ENCODE measurements at places on chromosomes 2 and 18.

DNA sequence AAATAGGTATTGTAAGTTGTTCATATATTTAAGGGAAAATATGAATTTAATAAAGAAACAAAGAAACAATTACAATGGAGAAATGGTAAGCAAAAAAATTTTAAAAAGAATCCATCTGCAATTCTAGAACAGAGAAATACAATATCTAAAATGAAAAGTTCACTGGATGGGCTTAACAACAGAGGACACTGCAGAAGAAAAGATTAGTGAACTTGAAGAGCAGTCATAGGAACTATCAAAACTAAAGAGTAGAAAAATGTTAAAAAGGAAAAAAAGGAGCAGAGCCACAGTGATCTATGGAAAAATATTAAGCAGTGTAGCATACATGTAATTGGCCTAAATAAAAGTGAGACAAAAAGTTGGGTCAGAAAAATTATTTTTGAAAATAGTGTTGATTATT lies 83.5 kb downstream of the ALK start:
- no peak for DNase-seq

DNA sequence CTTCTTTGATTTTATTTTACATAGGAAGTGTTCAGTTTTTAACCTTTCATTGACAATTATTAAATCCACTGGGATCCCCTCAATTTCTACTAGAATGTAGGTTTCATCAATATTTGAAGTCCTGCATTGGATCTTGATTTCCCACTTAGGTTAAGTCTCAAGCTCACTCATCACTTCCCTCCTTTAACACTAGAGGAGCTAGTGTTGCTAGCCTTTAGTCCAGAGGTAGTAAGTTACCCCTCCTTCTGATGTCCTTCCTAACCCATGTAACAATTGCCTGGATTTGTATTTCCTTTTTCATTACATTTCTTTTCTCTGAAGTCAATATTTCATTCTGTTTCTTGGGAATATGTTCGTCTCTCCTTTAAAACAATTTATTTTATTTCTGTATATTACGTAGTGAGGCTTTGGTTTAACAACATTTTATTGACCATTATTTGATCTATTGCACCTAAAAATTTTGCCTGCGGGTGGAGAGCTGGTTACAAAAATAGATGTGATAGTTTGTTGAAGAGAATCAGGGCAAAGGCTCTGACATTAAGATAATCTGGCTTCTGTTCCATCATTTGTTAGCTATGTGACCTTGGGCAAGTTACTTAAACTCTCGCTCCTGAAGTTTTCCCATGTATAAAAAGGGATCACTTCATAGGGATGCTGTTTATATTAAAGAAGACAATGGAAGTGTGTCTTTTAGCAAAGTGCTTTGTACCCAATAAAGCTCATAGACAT lies 833.0 kb downstream of the SLC4A3 start:
- DNase-seq = no peak

GRCh38 chr2:230124757-230125431 lies 56.2 kb upstream of the SLC16A14 start:
- DNase-seq = no peak

DNA sequence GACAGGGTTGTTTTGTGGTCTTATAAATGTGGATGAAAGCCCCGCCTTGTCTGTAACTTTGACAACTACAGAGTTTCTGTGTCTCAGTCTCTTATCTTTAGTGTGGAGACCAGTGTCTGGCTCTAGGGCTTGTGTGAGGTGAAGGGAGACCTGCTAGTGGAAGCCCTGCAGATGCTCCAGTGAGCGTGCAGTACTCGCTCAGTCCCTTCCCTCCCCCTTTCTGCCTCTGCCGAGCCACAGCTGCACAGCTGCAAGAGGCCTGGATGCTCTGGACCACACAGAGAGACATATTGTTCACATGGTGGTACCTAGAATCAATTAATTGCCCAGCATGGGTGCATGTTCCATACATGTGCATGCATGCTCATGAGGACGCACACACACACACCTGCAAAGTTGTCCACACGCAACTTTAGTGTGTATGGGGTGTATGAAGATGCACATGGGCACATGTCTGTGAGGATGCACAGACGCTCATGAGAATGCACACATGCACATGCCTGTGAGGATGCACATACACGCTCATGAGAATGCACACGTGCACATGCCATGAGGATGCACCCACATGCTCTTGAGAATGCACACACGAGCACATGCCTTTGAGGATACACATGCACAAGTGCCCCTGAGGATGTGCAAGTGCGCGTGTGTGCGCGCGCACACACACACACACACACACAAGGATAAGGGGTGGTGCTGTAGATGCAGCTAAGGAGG lies 282.1 kb upstream of the HS6ST1 start:
- no peak for DNase-seq

DNA sequence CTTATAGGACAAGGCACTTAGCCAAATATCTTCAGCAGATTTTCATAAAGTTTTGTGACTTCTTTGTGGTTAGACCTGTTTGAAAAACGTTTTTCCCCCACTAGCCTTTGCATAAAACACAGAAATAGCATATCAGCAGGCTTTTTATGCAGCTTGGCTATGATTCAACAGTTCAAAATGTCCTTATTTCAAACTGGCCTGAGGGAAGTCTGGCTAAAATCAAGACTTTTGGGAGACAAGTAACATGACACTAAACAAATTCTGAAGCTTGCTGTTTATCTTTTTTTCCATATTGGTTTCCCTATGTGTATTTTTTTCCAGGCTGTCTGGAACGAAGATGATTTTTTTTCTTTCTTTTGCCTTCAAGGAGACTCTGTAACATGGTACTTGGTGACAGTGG lies 95.1 kb upstream of the L3MBTL4 start:
- no peak for DNase-seq

Data from DMS79 (cell line).